Anterior cingulate cortex (tissue), 58 donors: ENCODE measurements at places on chromosomes 6 and 20.

DNA sequence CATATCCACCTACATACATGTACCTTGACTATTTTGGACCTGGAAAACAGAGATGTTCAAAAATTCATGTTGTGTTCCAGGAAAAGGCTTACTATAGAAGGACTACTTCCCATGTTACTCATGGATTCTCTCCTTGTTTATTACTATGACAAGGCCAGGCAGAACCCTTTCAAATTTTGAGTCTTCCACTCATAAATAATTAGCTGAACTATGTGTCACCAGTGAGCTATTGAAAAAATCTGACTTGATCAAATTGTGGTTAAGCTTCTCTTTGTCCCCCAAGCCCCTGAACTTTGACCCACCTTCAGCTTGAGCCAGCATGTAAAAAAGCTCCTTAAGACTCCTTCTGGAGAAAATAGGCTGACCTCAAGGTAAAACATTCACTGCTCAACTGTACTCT lies 1142.8 kb upstream of the EYS start:
- DNase-seq: no peak

GRCh38 chr6:27886073-27886472 lies 26.1 kb downstream of the OR2B2 start:
- no peak for DNase-seq

DNA sequence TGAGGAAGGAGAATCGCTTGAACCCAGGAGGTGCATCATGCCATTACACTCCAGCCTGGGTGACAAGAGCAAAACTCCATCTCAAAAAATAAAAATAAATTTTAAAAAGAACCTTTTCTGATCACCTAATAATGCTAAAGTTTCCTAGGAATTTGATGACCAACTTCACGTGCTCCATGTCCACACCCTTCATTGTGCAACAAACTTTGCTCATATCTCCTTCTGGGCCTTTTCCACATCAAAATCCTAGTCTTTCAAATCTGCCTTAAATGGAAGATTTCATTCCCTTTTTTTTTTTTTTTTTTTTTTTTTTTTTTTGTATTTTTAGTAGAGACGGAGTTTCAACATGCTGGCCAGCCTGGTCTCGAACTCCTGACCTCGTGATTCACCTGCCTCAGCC lies 112.5 kb upstream of the LOC128125822 start:
- no peak for DNase-seq

GRCh38 chr20:33645072-33645358 lies 17.1 kb upstream of the C20orf144 start:
- no peak for DNase-seq
